ENCODE measurements at places on chromosomes 4 and X.

- DNase-seq, result no peak
Measured at GRCh38 chr4:67632492-67632891, 68.5 kb downstream of the UBA6 start.

GRCh38 chr4:76515975-76516843, 81.2 kb downstream of the SHROOM3 start:
- no peak for DNase-seq

GRCh38 chr4:83252782-83253405, 31.7 kb downstream of the COQ2 start:
- DNase-seq, result peak; percentile 60

DNA sequence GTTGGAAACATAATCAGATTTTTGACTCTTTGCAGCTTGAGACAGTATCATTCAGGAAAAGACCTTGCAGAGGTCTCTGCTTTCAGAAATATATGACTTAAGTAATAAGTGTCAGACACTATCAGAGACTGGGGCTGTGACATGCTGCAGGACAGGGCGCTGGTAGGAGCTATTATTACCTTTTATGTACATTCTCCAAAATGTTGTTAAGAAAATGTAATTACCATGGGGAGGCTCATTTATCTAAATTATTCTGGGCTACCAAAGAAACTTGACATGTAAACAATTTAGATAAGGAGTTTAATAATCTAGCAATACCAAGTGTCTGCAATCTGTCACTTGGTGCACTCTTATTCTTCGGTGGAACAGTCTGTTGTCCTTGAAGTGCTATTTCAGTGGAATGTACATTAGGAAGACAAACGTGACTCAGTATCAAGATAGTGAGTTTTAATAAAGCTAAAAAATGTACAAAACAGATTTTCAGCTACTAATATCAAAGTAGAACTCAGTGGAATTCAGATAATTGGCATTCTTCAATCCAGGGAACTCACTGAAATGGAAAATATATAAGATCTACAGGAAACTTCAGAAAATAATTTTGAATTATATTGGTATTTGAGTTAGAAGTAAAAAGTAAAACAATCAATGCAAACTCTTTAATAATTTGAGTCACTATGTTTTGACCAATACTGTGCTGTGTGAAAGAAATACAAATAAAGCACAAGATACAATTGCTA, 214.5 kb downstream of the KCNIP4 start:
- DNase-seq, result no peak

- DNase-seq, result no peak
Measured at GRCh38 chrX:38726612-38727011, 74.6 kb upstream of the MID1IP1 start.

DNA sequence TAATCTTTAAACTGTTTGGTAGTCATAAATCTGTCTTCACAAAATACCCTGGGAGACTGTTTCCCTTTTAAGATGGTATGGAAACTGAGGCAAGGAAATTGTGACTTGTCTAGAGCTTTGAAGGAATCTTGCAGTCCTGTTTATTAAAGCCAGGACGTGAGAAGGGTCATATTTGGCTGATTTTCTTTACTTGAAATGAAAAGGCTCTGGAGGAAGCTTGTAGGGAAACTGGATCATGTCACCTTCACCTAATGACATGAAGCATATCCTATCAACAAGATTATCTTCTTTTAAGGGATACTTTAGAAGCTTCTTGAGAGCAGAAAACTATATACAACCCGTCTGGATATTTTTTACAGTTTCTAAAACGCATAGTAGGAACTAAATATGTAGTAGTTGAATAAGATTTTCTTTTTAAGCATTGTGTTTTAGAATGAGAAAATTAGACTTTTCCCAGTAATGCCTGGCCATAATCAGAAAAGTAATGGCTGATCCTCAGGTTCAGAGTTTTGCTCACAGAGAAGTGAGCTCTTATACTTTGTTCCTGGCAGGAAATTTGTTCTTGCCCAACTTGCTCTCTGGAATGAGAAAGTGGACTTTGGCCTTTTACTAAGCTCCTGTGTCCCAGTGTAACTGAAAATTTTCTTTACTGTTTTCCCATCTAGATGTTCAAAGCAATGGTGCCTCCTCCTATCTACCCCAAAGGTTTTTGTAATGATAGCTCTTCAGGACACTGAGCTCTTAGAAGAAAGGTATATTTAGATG, 136.8 kb upstream of the AFF2 start:
- DNase-seq, result no peak

GRCh38 chrX:134711135-134711921, 53.1 kb upstream of the PLAC1 start:
- DNase-seq, result no peak

DNA sequence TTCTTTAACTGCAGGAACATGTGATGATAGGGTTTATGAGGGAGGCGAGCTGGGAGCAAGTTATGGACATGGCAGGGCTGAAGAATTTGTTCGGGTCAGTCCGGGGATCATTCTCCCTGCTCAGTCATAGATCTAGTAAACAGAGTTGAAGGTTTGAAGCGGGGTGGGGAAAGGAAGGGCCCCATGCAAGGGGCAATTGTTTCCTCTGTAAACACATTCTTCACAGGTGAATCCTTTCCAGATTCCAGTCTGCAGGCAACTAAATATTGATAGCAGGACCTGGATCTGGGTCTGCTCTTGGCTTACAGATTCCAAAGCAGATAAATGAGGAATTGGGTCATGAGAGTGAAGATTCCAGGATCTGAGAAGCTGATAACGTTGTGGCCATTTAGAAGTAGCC, 44.3 kb upstream of the ARHGAP24 start:
- DNase-seq, result no peak

- DNase-seq, result no peak
Measured at GRCh38 chrX:69210581-69210980, 45.3 kb upstream of the PJA1 start.

DNA sequence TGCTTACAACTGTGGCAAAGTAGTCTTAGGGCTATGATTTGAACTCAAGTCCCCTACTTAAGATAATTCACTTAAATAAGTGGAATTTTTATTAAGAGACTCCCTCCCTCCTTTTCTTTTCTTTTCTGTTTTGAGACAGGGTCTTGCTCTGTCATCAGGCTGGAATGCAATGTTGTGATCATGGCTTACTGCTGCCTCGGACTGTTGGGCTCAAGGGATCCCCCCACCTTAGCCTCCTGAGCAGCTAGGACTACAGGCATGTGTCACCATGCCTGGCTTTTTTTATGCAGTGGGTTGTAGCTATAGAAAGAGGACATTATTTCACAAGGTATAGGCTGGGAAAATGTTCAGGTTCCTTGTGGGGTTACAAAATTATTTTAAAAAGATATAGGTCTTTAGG, 19.2 kb downstream of the DIAPH2 start:
- peak; percentile 46 for DNase-seq

GRCh38 chr4:48269861-48270522, 354 bp upstream of the TEC start:
- peak; percentile 77 for DNase-seq

GRCh38 chr4:150886597-150886996, 128.5 kb downstream of the LRBA start:
- no peak for DNase-seq

DNA sequence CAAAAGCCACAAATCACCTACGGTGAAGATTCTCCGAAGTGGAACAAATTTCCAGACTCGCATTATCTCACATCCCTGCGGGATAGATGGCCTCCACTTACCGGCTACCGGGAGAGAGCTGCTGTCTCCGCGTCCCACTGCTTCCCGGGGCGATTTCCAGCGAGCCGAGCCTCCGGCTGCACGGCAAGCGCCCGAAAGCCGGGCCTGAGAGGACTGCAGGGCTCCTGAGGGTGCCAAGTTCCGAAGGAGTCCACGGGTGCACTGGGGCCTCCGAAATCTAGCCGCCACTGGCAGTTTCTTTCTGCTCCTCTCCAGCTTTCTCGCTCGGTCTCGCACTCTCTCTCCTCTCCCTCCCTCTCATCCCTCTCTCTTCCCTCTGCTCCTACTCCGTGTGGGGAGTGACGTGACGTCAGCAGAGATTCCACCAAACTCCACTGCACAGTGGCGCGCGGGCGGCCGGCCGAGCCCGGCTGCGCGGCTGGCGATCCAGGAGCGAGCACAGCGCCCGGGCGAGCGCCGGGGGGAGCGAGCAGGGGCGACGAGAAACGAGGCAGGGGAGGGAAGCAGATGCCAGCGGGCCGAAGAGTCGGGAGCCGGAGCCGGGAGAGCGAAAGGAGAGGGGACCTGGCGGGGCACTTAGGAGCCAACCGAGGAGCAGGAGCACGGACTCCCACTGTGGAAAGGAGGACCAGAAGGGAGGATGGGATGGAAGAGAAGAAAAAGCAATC, 14.0 kb upstream of the PITX2 start:
- DNase-seq, result peak; percentile 94

DNA sequence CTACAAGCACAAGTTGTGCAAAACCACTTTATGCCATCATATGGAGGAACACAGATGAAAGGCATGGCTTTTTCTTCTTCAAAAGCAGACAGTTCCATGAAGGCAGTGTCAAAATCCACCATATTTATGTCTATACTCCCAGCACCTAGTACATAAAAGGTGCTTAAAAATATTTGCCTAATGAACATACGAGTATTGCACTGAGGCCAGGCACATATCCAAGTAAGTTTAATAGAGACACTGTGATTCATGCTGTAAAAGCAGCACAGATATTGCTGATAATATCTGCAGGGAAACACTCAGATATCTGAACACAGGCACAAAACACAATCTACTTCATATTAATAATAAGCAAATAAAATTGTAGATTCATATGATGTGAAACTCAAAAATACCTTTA, 48.1 kb upstream of the CXCL8 start:
- no peak for DNase-seq

DNA sequence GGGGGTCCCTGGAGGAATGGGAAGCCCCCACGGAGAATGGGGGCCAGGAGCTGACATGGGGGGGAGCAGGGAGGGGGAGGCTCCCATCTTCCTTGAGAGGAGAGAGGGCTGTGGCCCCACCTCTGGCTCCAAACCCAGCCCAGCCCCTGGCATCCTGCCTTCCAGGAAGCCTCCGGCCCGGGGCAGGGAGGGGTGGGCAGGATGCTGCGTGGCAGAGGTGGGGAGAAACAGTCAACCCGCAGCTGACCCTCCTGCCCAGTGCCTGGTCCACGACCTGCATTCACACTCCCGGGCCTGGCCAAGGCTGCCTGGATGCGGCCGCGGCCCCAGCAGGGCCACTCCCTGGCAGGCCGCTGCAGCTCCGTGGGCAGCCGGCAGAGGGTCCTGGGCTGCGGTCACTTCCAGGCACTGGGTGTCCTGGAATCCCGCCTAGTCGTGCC, 39.0 kb downstream of the CPLX1 start:
- DNase-seq, result no peak

GRCh38 chr4:53314252-53314651, 51.6 kb downstream of the SCFD2 start:
- DNase-seq, result no peak

- DNase-seq, result no peak
Measured at GRCh38 chr4:159305129-159305528, 202.2 kb downstream of the RAPGEF2 start.

GRCh38 chr4:91322961-91323360, 980.8 kb upstream of the GRID2 start:
- DNase-seq, result no peak

GRCh38 chr4:92241094-92241493, 62.7 kb upstream of the GRID2 start:
- no peak for DNase-seq

GRCh38 chrX:37776283-37776986, 3.4 kb upstream of the CYBB start:
- no peak for DNase-seq

DNA sequence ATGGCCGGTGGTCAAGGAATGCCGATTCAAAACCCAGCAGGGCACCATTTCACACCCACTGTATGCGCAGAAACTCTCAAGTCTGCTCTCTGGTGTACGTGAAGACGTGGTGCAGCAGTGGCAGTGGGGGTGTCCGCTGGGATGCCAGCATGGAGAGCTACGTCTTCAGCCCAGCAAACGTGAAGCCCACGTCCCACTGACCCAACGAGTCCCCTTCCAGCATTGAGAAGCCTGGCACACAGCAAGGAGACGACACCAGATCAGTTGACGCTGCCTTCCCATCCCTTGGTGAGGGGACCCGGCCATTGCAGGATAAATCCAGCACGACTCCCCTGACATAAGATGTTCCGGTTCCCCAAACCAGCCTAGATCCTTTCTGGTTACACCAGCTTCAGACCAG, 2.2 kb upstream of the PLXNB3 start:
- DNase-seq, result no peak

DNA sequence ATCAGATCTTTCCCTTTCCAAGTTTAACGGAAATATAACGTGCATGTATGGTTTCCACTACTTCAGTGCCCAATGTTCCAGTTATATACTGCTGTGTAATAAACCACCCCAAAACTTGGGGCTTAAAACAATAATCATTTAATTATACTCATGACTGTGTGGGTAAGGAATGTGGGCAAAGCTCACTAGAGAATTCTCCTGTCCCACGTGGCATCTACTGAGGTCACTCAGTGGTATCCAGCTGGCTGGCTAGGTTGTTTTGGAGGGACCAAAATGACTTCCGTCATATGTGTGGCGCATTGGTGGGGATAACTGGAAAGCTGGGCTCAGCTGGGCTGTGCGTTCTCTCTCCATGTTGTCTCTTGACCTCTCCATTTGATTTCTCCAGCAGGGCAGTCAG, 18.5 kb downstream of the ZCCHC18 start:
- peak; percentile 2 for DNase-seq

- no peak for DNase-seq
Measured at GRCh38 chr4:145815027-145815612, 123.5 kb downstream of the ZNF827 start.

GRCh38 chr4:128519163-128519830, 231.7 kb upstream of the PGRMC2 start:
- peak; percentile 32 for DNase-seq

DNA sequence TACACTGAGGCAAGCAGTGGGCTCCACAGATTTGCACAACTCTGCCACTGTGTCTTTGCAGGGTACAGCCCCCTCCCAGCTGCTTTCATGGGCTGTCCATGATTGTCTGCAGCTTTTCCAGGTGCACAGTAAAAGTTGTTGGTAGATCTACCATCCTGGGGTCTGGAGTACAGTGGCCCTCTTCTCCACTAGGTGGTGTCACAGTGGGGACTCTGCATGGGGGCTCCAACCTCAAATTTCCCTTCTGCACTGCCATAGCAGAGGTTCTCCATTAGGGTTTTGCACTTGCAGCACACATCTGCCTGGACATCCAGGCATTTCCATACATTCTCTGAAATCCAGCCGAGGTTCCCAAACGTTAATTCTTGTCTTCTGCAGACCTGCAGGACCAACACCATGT, 1002.3 kb downstream of the FAM133A start:
- no peak for DNase-seq

DNA sequence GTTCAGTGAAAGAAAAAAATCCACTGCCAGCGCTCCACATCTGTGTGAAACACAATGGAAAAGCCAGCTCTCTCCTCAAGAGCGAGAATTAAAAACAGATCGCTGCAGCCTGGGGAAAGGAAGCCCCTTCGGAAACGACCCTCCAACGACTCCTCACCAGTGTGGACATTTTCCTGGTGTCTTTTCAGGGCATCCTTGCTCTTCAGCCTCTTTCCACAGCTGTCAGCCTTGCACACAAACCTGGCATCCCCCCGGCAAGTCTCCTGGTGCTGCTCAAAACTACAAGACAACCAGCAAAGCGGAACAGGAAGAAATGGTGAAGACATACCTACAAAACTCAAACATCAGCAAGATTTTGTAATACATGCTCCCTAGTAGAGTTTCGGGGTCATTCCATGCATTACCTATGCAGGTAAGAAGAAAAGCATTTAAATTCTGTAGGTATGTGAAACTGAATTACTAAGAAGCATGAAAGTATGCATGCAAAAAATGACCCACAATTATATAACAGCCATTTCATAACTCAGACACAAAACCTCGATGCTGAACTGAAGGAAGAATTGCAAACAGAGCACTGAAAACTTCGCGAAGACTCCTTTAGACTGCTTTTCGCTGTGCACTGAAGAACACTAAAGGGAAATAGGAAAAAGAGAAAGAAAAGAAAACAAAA, 106.1 kb downstream of the PRDM5 start:
- no peak for DNase-seq

Data from fibroblast of skin of back (primary cell).